ENCODE measurements at places on chromosomes 2 and 18.

- no peak for DNase-seq
Measured at GRCh38 chr2:48771241-48772014, 15.9 kb upstream of the LHCGR start.

GRCh38 chr2:44713170-44713569, 228.3 kb upstream of the SIX3 start:
- no peak for DNase-seq

GRCh38 chr2:203683932-203684556, 22.4 kb upstream of the CD28 start:
- no peak for DNase-seq

DNA sequence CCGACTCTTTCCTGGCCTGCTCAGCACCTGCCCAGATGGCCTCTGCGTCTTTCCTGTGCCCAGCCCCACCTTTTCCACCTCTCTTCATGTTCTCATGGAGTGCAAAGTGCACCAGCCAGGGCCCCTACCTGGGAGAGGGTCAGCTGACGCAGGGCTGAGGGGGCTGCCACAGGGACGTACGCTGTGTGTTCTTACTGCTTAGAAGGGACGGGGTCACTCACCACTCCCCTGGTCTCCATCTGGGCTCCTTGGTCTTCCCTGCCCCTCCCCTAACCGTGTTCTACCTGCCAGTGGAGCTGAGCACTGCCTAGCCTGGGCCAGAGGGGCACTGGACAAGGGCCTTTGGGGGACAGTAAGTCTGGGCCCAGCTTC, 8.6 kb downstream of the ERFE start:
- no peak for DNase-seq

GRCh38 chr2:9276074-9276473, 69.5 kb downstream of the ASAP2 start:
- DNase-seq, result no peak

- no peak for DNase-seq
Measured at GRCh38 chr2:84121-84520, 37.8 kb upstream of the FAM110C start.

DNA sequence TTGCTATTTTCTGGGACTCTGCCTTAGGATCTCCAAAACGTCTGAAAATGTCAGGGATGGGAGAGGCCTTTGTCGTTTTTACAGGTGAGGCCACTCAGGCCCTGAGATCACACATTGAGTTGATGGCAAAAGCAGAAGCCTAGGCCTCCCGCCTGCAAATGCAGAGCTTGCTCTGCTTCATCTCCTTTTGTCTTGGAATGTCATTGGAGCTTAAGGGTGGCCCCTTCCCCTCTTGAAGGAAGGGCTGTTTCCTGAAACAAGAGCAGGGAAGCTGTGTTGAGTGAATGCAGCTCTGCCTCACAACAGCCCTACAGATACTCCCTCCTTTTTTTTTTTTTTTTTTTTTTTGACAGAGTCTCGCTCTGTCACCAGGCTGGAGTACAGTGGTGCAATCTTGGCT, 123.5 kb downstream of the GLI2 start:
- no peak for DNase-seq

DNA sequence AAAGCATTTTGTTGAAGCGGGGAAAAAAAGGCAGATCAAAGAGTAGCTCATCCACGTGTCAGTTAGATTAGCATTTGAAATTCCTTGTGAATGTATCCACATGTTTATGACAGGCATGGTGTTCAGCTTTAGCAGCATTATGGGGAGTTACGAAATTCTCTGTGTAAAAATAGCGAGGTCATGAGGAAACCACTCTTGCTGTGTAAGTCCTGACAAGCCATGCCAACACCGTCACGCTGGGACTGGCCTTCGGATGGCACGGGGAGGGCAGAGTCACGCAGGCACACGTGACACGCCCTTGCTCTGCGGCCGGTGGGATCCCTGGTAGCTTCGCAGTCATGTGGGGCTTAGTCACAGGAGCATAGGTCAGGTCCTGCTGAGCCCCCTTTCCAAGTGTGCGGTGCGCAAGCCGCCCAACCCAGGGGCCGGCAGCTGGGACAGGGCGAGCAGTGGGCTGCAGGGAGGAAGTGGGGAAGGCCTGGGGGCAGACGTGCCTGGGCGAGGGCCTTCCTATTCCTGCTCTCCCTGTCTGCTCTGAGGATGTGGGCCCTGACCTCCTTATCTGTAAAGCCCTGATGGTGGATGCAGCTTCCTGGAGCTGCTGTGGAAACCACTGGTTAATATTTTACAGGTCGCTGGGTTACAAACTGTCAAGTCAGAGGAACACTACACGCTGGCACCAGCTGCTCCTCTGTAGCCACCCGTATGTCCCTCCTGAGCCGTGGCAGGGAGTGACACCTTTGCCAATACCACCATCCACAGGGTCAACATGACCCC, 18.0 kb downstream of the MBP start:
- no peak for DNase-seq

DNA sequence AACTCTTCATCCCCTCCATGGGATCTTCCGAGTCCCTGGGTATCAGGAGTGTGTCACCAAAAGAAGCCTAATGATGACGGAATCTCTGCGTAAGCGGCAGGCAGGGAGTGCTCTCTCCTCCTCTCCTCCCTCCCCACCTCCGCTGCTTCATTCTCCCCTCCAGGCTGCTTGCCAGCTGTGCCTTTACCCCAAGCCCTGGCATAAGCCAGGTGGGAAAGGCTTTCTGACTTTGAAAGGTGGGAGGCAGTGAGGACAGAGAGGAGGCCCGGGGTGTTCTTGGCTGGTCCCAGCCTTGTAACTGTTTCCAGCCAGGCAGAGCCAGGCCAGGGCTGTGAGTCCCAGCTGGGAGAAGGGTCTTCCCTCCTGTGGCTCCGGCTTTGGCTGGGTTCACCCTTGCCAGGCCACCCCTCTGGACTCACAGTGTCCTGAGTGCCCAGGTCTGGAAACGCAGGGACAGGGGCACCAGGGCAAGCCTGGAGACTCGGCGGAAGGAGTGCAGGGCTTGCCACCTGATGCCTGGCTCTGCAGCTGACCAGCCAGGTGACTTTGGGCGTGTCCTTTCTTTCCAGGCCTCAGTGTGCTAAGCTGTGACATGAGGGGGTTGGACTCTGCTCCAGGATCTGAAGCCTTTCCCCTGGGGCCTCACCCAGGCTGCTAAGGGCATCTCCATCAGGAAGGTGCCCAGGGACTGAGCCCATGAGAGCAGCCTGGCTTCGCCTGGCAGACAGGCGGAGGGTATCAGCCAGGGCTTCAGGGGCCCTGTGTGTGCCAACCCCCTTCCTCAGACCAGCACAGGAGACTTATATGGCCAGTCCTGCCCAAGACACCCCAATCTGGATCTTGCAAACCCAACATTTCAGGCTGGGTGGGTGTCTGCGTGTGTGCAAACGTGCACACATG, 32.7 kb upstream of the HPCAL1 start:
- no peak for DNase-seq

GRCh38 chr18:58785171-58785805, 79.4 kb upstream of the ZNF532 start:
- DNase-seq, result no peak

- no peak for DNase-seq
Measured at GRCh38 chr2:121147766-121148165, 137.2 kb downstream of the TFCP2L1 start.

- no peak for DNase-seq
Measured at GRCh38 chr2:24076849-24077534, 866 bp upstream of the SF3B6 start.

DNA sequence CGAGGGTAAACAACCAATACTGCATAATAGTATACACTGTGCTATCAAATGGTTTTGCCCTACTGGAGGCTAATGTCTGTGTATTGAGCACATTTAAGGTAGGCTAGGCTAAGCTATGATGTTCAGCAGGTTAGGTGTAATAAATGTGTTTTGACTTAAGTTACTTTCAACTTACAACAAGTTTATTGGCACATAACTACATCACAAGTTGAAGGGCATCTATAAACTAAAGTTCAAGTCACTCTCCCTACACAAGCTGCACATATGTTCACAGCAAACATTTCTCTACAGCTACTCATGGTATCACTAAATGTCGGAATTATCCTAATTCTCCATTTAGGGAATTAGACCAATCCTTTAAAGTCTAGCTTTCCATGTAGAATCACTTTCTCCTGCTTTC, 11.4 kb downstream of the ARL5A start:
- DNase-seq, result no peak

DNA sequence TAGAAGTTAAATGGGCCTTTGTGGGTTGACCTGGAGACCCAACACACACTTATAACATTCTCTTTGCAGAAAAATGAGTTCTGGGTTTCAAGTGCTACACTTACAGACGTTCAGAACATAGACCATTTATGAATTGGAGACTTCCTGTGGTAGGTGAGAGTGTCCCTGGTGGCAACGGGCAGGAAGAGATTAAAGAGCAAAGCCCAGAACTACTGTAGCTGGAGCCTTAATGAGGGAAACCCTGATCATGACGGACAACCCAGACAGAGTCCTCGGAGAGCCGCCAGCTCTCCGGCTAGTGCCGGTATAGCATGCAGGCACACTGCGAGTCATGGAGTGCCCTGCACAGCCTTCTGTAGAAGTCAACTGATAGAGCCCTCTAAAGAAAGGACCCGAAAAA, 44.5 kb upstream of the RMDN2 start:
- no peak for DNase-seq

DNA sequence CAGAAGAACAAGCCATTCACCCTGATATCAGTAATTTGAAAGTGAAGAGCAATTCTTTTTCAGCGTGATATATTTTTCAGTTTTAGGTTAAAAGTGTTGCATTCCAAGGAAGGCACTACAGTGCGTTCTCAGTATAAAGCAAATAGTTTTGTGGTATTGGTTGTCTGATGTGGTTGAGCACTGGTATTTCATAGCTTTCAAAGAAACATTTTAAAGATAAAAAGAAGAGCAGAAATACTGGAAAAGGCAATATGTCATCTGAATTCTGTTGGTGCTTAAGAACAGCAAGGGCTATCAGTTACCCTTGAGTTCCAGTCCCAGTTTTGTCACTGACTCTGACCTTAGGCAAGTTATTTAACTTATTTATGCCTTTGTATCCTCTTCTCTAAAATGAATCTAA, 191.6 kb downstream of the BABAM2 start:
- DNase-seq, result no peak

DNA sequence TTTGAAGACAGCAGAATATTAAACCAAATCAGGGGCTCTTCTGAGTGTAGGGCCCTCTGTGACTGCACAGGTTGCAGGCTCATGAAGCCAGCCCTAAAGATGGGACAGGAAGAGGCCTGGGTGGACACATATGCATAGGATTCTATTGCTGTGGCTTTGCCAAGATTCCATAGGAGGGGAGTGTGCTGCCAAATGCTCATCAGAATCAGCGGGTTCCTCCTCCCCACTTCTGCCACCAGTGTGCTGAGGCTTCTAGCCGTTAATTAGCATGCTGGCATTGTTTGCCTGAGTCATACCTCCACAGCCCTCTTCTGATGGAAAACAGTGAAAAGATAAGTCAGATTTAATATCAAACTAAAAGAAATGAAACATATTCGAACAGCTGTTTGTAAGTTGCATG, 103.9 kb upstream of the TMEFF2 start:
- DNase-seq, result no peak

GRCh38 chr2:160581448-160581847, 87.8 kb upstream of the RBMS1 start:
- DNase-seq, result no peak

- DNase-seq, result peak; percentile 73
Measured at GRCh38 chr2:160429248-160430000, 64.2 kb downstream of the RBMS1 start.

Data from CD4-positive, alpha-beta T cell treated with Interleukin-10 for 1 hour (primary cell).